ENCODE measurements at places on chromosomes 5 and 9.

DNA sequence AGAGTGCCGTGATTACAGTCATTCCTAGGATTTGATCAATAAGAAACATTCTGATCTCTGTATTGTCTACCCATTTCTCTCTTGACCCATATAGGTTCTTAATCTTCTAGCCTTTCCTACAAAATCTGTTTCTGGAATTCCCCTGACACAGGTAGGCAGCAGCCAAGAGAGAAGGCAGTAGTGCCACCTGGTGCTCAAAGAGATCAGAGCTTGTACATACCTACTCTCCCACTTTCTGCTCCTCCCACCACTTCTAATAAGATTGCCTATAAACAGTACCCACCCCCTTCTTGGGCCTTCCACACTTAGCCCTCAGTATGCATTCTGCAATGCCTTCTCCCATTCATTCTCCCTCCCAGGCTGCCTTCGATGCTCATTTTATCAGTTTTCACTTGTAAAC, 117.4 kb upstream of the RORB start:
- no peak for DNase-seq

DNA sequence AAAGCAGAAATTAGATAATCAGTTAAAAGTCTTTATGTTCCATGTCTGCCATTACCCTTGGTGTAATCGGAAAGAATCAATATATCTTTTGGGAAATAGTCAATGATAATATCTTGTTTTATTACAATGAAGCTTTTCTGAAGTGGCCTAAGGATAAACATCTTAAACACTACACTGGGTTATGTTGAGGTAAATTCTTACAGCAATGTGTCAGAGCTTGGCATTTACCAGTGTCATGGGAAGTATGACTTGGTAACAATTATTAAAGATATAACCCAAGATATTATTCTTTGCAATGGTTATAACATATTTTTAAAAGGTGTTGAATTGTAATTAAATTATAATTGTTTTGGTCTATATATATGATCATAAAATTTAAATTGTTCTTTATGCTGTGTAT, 84.7 kb downstream of the CFAP95 start:
- DNase-seq: no peak

DNA sequence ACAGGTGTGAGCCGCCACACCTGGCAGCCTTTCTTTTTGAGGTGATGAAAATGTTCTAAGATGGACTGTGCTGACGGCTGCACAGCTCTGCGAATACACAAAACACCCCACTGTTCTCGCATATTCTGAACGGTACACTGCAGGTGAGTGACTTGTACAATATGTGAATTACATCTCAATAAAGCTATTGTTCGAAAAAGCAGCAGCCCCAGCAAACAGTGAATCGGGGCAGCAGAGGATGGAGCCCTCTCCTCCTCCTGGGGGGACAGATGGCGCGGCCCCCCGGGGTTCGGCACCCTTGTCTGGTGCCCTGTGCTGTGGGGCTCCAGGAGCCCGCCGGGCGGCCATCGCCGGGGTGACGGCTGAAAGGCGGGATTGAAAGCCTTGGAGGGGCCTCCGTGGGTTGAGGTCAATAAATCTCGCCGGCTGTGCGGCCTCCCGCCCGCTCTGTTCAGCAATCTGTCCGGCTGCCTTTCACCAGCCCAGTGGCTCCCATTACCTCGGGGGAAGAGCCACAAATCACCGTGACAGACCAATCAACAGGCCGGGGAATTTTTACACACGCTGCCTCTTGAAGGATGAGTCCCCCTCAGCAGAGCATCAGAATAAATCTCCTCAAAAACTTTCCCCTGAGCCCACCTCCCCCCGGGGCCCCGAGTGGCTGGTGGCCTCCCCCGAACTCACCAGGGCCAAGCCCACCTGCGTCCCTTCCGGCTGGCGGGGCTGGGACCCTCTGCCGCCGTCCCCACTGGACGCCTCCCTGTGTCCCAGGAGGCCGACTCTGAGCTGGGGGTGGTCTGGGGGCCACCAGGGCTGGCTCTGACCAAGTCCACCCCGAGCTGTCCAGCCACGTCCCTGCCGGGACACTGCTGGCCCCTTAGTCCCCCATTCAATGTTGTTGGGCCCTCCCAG, 37.8 kb upstream of the TMEM250 start:
- DNase-seq: no peak

GRCh38 chr9:35656348-35656747, 1.5 kb downstream of the RMRP start:
- DNase-seq: no peak

GRCh38 chr5:50967009-50967562, 300.6 kb downstream of the PARP8 start:
- DNase-seq: no peak

DNA sequence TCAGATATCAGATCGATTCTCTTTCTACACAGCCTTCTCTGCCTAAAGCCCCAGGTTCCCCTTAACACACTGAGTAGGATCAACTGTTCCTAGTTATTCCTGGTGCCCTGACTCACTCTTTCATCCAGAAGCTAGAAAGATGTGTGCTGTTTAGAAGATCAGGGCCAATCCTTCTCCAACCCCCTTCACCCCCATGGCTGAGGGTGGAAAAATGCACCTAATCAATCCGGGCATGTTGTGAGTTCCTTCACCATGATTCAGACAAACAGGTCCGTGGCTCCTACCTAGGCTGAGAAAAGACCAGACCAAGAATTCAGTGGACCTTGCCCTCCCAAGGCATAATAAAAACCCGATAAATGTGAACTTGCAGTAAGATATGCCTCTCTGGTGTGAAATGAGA, 85.4 kb upstream of the EQTN start:
- no peak for DNase-seq

- DNase-seq: no peak
These were observed 38.4 kb downstream of the PLAC8L1 start for GRCh38 chr5:146066968-146067367.
